Left renal cortex interstitium (tissue), 4 donors: ENCODE measurements at places on chromosomes 1 and 21. TPM values are rescaled to one million over a fixed set of nuclear protein-coding genes. Genes with fewer than 3 reads are reported as not detected.

DNA sequence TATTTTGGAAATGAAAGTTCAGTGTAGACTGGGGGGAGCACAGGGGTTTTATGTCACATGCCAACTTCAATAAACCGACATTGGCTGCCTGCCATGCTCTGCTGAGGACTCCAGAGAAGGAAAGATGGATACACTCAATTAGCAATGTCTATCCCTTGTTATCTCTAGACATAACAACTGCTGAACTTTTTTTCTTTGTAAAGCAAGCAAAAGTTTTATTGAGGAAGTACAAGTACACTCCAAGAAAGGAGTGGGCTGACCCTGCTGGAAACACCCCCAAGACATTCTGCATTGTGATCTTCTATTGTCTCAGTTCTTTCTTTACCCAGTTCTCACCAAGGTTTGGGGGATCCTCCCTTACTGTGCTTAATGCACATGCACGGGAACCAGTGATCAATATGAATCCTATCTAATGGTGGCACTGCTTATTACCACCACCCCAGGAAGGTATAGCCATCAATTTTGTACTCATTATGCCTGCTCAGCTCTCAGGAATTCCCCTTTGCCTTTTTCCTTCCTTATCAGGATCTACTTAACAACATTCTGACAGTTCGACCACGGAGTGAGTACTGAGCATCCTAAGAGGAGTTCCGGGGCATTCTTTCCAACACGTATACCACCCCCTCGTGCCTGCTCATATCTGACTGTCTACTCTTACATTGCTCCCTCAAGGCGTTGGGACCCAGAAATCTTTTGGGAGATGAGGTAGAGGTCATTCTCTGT, 28.7 kb downstream of the SYNJ1 start:
- DNase-seq = no peak

- no peak for DNase-seq
Measured at GRCh38 chr1:81699234-81699633, 101.5 kb upstream of the ADGRL2 start.

Gene GNG12
- 111 TPM for polyA plus RNA-seq

DNA sequence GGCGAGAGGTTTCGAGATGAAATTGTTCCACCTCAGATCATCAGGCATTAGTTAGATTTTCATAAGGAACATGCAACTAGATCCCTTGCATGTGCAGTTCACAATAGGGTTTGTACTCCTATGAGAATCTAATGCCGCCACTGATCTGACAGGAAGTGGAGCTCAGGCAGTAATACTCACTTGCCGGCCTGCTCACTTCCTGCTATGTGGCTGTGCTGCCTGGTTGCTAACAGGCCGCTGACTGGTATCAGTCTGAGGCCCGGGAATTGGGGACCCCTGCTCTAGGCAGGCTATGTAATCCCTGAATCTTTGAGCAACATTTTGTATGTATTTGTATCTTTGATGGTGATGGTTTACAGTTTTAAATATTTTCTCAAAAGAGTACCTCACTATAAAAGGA, 32.5 kb downstream of the XKR8 start:
- no peak for DNase-seq

DNA sequence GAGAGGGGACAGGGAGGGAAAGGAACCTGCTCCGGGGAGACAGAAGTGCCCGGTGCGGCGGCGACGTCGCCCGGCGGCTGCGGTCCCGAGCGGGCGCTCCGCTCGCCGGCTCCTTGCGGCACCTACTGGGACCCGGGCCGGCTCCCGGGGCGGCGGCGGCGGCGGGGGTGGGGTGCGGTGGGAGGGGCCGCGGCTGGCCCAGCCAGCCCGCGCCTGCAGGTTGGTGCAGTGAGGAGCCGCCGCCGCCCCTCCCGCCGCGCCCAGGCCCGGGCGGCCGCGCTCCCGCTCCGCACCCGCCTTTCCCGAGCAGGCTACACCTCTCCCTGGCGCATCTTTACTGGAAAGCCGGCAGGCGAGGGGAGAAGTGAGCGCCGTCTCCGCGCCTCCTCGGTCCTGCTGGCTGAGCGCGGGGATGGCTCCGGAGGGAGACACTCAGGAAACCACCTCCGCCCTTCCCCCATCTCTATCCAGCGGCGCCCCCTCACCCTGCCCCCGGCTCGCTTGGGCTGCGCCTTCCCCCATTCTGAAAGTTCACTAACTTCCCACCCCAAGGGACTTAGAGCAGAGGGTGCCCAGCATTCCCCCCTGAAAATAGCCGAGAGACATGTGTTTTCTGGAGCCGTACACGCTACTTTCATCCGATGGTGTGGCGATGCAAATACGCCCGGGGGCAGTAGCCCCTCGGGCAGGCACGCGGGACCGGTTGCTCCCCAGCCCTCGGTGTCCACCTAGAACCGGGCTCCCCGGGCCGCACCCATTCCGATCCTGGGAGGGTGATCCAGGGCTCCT, at the start of gene PLD5:
TSS of gene PLD5 (minus strand) at position 127 of the 789 bp plus-strand sequence.
- no peak for DNase-seq

GRCh38 chr1:71303617-71304041, 222.8 kb upstream of the ZRANB2 start:
- DNase-seq = no peak

Gene PAQR6
- polyA plus RNA-seq = 3.2 TPM

Gene LEMD1
- 2.6 TPM for polyA plus RNA-seq

- no peak for DNase-seq
Measured at GRCh38 chr1:234683861-234684632, 74.1 kb upstream of the IRF2BP2 start.

DNA sequence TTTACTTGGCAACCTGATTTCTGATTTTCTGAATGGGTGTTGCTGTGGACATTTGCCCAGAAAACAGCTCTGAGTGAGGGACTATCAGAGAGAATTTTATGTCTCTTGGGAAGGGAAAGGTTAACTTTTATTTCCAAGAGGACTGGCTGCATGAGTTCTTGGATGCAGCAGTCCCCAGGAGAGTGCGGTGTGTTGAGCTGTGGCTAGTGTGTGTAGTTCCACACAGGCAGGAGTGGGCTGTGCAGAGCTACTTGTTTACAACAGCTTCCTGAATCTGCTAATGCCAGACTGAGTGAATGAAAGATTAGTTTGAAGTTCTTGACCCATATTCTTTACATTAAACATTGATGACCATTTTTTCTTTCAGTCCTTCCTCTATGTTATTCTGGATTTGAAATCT, 41.0 kb upstream of the APOBEC4 start:
- DNase-seq = no peak

GRCh38 chr1:85934516-85934915, 222.1 kb downstream of the COL24A1 start:
- no peak for DNase-seq

DNA sequence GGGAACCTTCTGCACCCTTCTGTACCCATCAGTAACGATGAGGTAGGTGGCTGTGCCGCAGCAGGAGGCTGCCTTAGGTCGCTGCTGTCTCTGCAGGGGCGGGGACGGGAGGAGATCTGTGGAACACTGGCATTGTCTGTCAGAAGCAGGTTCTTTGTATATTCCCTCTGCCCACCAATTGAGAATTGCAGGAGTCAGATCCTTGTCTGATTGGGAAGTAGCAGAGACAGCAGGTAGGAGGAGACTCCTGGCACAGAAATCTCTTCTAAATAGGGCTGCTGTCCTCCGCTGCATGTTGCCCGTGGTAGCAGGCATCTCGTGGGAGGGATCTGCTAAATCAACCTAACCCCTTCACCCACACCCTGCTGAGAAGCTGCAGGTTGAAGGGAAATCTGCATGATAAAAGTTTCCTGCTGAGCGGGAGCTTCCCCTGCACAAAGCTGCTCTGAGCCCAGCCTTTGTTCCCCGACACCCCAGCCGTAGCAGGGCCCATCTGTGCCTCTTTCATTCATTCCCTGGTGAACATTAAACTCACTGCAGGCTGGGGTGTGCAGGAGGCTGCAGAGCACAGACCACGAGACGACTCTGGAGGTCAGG, 15.9 kb downstream of the SARS1 start:
- no peak for DNase-seq

DNA sequence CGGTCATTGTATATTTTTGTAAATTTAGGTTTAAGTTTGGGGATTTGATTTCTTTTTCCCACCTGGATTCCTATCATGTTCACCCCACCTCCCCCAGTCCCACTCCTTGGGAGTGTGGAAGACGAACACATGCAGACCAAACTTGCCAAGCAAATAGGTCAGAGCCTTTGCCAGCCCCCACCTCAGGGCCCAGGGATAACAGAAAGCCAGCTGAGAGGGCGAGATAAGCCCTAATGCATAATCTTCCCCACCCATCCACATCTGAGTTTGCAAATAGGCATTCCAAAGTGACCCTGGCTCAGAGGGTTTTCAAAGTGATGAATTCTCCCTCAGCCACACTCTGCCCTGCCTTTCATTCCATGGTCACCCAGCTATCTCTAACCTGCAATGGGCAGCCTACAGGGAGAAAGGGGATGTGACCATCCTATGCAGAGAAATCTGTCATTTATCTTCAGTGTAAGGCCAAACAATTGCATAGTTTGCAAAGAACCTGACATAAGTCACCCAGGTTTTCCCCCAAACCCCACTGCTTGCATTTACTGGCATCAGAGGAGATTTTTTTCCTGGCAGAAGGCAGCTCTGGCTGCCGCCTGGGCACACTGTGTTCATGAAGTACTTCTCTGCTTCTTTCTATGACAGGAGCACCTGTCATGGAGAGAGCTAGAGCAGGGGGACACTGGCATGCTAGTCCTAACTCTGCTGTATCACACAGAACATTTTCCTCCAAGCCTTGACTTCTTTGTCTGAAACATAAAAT, 69.0 kb upstream of the NFIA start:
- DNase-seq = no peak

Gene UBXN10
- polyA plus RNA-seq = 5.5 TPM

GRCh38 chr1:57522575-57522974, 98.7 kb upstream of the DAB1 start:
- DNase-seq = no peak

- no peak for DNase-seq
Measured at GRCh38 chr1:234512451-234512861, 33.5 kb upstream of the TARBP1 start.

Gene CFHR5
- polyA plus RNA-seq = not detected

- no peak for DNase-seq
Measured at GRCh38 chr1:93720956-93721626, 39.5 kb upstream of the BCAR3 start.

- no peak for DNase-seq
Measured at GRCh38 chr1:77538956-77539518, 143.4 kb downstream of the ZZZ3 start.

DNA sequence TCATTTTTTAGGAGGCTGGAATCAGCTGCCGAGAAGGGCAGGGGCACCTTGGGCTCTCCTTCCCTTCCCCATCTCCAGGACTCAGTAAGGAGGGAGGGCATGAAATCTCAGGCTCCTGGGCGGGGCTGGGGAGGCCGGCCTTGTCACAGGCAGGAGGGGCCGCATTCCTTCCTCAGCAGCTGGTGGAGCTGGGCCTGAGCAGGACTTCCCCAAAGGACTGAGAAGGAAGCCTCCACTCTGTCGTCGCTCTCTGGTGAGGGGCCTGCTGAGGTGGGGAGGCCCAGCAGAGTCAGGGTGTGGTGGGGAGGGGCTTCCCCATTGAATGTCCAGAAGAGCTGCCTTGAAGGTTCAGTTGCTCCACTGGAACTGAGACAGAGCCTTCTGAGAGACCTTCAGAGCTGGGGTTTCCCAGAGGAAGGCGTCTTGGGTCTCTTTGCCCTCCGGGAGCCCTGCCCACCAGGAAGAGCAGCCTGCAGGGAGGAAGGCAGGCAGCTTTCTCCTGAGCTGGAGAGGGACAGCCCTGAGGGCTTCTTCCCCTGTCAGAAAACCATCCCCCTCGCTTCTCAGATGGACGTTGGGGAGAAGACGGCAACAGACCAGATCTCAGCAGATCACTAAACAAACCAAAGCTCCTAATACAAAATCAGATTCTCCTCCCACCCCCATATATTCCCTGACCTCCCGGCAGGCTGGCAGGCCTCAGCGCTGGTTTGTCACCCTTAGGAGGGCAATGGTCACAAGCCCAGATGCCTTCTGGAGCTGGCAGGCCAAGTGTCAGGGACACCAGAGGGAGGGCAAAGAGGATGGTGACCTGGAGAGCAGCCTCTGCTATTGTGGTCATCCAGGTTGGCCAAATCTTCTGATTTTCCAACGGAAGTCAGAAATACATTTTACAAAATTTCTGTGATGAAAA, 10.7 kb downstream of the KCNA10 start:
- DNase-seq = peak; percentile 10

GRCh38 chr1:240278082-240278481, 186.4 kb downstream of the FMN2 start:
- no peak for DNase-seq

- no peak for DNase-seq
Measured at GRCh38 chr1:215887627-215888026, 320.5 kb downstream of the KCTD3 start.

Gene LGR6
- polyA plus RNA-seq = 0.93 TPM

DNA sequence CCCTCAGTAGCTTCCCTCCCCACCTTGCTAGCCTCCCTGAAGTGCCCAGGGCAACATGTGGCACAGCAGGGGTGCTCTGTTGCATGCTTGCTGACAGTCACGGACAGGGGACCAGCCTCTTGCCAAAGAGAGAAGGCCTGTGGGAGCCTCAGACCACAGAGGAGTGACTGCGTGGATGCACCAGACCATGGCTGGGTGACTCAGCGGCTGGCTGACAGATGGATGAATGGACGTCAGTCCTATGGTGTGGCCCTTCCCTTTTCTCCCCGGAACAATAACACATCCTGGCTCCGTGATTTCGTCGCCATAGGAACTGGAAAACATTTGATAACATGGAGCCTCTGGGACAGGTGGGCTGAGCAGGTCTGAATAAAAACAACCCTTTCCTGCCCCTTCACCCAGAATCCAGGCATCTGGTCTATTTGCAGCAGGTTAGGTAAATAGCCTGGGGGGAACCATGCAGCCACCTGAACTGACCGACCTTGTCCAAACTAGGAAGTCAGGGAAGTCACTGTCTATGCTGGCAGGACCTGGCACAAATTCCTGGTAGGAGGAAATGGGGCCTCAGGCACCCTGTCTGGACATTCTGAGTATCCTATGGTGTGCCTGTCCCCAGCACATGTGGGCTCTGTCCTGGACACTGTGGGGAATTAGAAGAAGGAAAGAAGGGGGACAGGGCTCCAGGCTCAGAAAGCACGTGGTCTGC, 53.3 kb downstream of the NENF start:
- peak; percentile 20 for DNase-seq

Gene PEX19
- polyA plus RNA-seq = 80.7 TPM

DNA sequence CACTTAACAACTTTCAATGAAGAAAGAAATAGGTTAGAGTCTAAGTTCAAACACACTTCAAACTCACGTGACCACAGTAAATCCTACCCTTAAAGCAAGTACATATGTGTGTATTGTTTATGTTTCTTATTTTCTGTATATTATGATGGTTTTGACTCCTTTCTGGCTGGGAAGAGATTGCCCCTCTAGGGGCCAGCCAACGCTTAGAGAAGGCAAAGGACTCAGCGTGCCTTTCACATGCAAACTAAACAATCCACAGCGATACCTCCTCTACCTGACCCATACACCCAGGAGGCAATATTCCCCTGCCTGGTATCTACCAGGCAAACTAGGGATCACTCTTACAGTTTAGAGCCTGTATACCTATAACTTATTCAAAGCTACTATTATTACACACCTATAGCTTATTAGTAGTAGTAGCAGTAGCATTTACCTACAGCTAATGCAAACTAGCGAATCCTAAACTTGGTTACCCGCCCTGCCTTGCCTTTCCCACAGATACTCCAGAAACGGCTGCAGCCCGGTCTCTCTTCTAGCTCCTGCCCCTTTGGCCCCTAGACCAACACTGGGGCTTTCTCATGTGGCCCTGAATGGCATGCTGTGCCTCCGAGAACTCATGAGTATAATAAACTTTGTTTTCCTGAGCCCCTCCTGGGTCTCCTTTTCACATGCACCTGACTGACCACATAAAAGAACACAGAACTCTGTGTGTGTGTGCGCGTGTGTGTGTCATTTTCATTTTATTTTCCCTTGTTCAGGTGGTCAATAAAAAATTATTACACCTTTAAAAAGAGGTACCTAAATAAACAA, 14.0 kb downstream of the NRIP1 start:
- no peak for DNase-seq
